ENCODE measurements at places on chromosomes 7 and 10.

DNA sequence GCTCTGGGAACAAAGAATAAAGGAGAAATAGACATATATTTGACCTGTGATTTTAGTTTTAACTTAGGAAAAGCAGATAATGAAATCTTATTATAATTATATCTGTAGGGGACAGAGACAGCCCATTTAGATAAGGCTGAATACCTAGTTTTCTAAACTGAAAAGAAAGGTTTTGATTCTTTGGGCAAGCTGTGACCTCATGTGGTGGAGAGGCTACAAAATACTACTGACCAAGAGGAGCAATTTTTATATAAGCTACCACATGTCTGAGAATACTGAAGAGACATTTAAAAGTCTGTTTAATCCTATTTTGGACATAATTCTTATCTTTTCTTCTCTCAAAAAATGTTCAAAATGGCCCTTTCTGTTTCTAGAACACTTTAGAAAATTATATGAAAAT is 271.0 kb downstream of the MTERF1 start:
- no peak for DNase-seq

- no peak for DNase-seq
Measured at GRCh38 chr10:22646388-22646853, 68.0 kb downstream of the PIP4K2A start.

GRCh38 chr7:70380421-70381015 is 751.4 kb upstream of the GALNT17 start:
- DNase-seq: no peak

DNA sequence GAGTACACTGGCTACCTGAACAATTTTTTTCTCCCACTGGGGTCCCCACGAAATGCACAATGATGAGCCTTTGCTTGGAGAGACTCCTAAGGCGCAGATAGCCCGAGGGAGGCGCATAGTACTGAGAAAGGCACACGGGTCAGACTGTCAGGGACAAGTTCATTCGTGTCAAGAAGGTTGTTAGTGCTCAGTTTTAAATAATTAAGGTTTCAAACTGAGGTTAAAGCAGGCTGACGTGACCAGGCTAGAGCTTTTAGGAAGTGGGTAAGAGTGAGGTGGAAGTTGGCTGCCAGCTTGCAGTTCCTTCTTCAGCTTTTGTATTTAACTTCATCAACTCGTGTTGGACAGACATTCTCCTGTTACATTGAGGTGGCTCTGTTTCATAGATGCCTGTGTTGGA is 31.6 kb downstream of the RBM33 start:
- no peak for DNase-seq

DNA sequence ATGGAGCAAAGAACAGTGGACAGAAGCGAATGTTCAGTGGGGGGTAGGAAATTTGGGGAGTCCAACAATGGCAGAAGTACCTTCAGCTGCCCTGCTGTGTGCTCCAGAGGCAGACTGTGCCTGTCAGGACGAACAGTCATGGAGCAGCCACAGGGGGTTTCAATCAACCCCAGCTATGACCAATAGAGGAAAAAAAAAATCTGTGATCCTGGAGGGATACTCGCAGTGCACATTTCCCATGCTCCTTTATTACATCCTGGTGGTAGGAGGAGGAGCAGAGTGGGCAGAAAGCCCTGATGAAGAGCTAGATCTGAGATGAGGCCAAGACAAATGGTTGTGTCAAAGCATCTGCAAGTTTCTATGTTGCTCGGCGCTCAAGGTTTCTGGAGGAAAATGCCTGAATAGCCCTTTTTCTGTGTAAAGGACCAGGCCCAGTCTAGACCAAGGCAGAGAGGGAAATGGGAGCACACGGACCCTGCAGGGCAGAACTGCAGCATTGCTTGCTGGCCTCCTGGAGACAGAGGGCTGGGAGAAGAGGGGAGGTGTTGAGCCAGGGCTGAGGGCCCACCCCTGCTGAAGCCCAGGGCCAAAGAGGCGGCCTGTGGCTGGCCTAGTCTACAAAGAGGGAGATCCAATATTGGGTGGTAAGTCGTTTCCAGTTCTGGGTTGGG is 201.5 kb downstream of the GRID1 start:
- DNase-seq: no peak

- no peak for DNase-seq
Measured at GRCh38 chr7:16883918-16884317, 2.1 kb upstream of the AGR3 start.

DNA sequence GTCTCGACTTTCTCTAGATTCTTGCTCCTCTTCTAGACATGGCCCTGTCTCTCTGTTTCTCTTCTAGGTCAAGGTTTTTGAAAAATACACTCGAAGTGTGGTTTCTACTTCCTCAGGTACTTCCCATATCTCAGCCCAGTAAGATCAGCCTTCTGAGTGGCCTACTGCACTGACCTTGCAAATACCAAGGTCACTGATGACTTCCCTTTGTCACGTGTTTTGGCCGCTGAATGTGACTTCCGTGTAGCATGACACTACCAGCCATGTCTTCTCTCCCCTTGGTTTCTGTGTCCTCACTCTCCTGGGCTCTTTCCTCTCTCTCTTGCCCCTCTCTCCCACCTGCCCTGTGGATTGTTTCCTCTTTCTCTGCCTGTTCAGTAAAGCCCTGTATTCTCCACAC is 7.9 kb upstream of the WIPF3 start:
- DNase-seq: no peak

DNA sequence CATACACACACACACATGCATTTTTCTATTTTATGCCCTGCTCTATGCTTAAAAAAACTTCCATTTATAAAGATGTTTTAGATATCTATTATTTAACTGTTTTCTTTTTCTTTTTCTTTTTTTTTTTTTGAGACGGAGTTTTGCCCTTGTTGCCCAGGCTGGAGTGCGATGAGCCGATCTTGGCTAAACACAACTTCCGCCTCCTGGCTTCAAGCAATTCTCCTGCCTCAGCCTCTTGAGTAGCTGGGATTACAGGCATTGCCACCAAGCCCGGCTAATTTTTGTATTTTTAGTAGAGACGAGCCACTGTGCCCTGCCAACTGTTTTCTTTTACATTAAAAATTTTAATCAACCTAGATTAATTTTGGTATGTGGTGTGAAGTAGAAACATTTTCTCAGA is 45.6 kb upstream of the PURB start:
- DNase-seq: no peak

GRCh38 chr7:128767475-128768110 is 8.0 kb downstream of the OPN1SW start:
- DNase-seq: no peak

GRCh38 chr7:156576216-156577058 is 64.1 kb upstream of the RNF32 start:
- no peak for DNase-seq

DNA sequence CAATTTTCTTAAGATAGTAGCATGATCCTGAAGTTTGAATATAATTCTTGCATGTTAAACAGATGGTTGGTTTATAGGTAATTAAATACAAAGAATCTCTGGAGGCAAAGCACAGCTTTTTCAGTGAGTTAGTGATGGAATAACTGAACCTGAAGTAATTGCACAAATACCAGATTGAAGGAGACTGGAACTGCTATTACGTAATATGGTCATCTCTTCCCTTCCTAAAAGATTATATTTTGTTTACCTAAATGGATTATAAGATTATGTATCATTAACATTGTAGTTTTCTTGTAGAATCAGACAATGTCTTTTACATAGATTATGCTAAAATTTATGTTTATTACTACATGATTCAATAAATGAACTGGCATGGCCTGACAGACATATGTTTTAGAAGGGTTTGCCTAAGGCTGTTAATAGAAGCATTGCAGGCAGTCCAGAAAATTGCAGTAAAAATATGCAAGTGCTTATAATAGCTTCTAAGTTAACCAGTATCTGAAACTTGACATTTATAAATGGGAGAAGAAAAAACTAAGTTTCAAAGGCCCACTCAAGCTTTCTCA is 35.8 kb upstream of the GPR37 start:
- no peak for DNase-seq

GRCh38 chr7:45106-46090 is 147.0 kb upstream of the FAM20C start:
- DNase-seq: no peak

DNA sequence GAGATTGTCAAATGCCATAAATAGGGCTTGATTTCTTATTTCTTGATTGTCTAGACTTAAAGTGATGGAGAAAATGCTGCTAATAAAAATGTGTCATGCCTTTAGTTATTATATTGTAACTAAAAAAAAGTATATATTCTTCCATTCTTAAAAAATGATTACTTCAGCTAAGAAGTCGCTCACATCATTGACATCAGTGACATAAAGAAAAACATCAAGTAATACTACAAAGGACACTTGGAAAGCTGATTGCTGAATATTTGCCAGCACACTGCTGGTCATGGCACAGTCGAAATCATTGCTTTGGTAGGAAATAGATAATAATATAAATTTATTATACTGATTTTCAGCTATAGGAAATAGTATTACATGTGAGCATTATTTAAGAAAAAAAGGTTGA is 62.6 kb downstream of the LOXL4 start:
- no peak for DNase-seq

DNA sequence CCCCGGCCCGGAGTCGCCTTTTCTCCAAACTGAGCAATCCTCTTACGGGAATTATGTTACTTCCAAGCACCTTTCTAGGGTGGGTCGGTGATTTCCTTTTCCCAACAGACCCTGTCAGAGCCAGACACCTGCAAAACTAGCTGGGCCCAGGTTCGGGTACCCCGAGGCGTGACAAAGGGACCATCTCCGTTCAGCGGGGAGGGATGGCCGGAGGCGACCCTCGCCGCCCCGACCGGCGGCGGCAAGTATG is 445 bp downstream of the PPA1 start:
- peak; percentile 30 for DNase-seq

GRCh38 chr10:15262036-15262713 is 93.7 kb upstream of the NMT2 start:
- no peak for DNase-seq

GRCh38 chr7:110356438-110356837 is 734.5 kb upstream of the LRRN3 start:
- DNase-seq: no peak

DNA sequence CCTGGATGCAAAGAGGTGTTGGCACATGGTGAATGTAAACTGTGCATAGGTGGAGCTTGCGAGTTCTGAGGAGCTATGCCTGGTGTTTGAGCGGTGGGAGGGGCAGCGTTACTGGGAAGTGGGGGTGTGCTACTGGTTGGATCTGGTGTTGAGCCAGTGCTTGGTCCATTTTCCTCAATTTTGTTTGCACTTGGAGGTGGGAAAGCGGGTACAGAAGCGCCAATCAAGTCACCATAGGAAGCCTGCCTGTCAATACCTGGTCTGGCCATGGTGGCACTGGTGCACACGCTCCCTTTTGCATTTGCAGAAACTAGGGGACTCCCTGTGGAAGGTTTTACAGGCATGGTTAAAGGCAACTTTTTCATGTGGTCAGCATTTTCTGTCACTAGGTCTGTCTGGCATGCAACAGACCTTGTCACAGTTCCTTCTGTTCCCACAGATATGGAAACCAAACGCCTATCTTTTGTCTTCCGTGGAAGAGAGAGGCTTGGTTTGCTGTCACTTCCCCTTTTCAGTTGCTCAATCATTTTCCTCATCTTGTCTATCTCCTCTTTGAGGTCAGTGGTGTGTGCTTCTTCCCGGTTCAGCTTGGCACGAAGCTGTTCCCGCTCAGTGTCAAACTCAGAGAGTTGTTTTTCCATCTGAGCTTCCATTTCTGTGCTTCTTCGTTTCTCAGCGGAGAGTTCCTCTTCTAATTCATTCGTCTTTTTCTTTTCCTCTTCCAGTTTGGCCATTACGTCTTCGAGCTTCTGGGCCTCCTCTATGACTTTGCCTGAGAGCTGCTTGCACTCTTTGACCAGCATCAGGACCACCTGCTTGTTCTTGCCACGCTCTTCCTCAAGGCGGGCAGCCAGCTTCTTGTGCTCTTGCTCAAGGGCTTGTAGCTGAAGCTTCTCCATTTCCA is 81.1 kb downstream of the CTTNBP2 start:
- DNase-seq: no peak

DNA sequence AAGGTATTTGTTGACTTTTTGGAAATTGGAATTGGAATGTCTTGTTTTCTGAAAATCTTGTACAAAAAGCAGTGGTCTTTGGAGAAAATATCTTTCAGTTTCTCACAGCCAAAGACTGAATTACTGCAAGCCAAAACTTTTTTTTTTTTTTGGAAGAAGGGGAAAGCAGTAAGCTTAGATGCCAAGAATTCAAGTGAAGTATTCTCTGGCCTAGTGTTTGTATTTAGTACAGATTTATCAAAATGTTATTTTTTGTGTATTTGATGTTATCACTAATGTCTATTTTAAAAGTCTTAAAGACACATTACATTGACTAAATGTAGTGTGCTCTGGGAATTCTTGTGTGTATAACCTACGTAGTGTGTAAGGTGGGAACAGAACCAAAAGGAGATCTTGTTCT is 6.2 kb downstream of the TET1 start:
- DNase-seq: no peak

DNA sequence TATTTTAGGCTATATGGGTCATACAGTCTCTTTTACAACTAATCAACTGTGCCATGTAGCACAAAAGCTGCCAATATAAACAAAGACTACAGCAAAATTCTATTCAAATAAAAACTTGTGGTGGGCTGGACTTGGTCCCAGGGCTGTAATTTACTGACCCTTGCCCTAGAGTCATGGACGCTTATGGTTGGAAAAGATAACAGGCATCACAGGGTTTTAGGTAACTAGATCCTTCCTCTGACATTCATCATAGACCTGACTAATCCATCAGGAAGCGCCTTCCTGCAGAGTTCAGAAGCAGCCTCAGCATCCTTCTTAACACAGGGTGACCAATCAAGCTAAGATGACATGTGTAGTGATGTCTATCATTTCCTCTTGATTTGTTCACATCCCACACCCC is 40.2 kb upstream of the GPAM start:
- DNase-seq: no peak

DNA sequence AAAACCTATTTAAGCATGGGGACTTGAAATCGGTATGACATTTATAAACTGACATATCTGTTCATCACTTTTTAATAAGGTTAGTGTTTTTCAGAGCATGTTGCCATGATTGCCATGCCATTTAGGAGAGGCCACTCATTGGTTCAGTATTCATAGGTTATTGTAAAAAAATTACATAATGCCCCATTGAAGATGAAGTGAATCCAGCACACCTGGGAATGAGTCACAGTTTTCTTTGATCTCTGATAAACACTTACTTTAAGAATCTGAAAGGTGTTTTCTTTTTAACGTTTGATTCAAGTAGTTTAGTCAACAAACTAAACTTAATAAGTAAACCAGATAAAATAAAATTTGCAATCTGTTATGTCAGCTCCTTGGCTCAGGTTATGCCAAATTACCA is 278.3 kb downstream of the ARL4A start:
- no peak for DNase-seq

DNA sequence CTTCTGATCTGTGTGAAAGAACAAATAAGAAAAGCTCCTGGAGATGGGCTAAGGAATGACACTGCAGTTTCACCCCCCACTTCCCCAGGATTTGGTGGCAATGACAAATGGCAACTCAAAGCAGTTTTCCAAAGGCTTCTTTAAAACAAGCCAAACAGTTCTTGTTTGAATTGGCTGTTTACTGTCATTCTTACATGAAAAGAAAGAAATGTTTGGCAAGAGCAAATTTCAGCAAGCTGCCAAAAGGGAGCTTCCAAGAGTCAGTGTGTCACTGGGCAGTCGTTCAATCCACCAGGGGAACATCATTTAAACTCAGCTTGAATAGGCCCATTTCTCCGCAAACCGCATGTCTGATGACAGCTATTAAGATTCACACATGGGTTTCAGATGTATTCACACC is 119.0 kb upstream of the RHOBTB1 start:
- no peak for DNase-seq
